CD4-positive, alpha-beta T cell treated with Interleukin-10 for 1 hour (primary cell): ENCODE measurements at places on chromosomes 11 and 22.

DNA sequence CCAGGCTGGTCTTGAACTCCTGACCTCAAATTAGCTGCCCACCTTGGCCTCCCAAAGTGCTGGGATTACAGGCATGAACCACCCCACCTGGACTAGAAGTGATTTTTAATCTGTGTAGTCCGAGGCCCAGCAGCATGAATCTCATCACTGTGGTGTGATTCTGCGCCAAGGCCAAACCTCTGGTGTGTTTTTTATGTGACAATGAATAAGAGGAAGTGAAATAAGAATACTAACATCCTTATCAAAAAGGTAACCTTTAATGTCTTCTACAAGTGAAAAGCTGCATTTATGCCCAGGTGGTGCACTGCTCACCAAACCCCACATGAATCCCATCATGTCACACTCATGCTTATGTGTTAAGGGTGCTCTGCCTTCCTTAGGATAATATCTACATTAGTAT lies 77.1 kb upstream of the OR9Q1 start:
- no peak for DNase-seq

DNA sequence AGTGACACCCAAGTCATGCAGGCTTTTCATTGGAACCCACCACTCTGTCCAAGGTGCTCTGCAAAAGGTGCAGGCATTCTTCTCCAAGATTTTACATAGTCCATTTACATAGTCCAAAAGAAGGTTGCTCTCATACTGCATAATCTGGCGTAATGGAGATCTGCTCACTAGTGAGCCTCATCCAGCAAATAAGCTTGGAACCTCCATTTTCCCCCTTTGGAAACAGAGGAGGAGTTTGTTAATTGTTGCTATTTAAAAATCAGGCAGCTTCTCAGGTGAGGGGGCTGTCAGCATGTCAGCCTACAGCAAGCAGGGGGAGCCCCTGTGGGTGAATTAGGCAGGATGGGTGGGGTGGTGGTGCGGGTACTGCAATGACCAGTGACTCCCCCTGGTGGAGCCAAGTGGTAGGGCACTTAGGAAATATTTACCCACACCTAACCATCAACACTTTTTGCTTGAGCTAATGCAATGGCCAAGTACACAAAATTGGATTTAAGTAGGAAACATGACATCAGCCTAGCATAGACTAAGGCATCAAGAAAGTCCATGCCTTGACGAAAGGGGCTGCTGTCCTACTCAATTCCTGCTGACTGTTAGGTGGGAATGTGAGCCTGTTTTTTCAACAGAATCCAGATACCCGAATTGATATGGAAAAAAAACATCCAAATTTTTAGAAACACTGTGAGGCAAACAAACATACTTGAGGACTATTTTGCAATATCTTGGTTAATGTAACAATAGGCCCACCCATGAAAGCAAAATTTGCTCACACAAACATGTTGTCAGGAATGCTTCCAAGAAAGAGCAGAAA lies 64.5 kb downstream of the AMBRA1 start:
- peak; percentile 78 for DNase-seq

- DNase-seq = no peak
These were observed 16.3 kb downstream of the NPAT start for GRCh38 chr11:108206171-108206570.

DNA sequence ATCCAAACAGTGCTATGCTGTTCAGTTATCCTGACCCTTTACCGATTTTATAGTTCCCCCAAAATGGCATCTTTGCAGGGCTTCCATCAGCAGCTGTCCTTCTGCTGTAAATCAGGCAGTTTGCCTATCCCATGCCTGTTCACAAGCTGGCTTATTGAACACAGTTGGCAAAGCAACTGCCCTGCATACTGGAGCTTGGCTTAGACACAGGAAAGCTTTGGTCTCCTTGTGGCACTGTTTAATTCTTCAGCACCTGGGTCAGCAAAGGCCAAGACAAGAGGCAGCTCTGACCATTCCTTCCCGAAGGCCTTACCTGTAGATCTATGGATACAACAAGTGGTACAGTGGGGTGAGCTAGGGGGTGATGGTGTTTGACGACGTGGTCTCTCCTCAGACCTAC lies 32.2 kb downstream of the TSPAN18 start:
- DNase-seq = no peak

DNA sequence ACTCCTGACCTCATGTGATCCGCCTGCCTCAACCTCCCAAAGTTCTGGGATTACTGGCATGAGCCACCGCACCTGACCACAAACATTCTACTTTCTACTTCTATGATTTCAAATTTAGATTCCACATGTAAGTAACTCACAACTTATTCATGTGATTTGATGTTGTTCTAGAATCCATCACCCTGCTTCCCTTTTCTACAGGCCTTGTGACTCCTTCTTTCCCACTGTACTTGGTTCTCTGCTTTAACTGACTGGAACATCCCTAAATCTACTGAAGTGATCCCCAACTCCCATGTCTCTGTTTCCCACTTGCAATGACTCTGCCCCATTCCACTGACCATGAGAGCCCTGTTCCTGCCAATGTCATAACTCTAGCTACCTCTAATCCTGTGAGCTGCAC lies 25.7 kb upstream of the MRPL17 start:
- DNase-seq = no peak

DNA sequence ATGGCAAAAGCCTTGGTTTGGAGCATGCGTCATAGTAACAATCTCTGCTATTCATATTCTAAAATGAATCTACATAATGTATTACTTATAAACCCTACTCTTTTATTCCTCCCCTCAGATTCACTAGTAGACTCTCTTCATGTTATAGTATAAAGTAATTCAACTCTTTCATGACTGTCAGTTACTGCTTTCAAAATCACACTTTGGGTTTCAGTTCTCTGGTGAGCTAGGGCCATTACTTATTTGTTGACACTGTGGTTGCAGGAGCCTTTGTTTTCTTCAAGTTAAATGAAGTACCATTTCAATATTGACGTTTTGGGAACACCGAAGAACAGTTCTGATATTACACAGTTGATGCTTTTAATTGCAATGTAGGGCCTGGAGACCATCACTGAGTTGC lies 378.4 kb downstream of the DDX10 start:
- DNase-seq = no peak

GRCh38 chr11:66409226-66409625 lies 11.6 kb upstream of the NPAS4 start:
- no peak for DNase-seq

- DNase-seq = no peak
These were observed 52.6 kb downstream of the TCF20 start for GRCh38 chr22:42217752-42218280.

GRCh38 chr22:50302041-50302541 lies 5.4 kb downstream of the PLXNB2 start:
- DNase-seq = no peak

DNA sequence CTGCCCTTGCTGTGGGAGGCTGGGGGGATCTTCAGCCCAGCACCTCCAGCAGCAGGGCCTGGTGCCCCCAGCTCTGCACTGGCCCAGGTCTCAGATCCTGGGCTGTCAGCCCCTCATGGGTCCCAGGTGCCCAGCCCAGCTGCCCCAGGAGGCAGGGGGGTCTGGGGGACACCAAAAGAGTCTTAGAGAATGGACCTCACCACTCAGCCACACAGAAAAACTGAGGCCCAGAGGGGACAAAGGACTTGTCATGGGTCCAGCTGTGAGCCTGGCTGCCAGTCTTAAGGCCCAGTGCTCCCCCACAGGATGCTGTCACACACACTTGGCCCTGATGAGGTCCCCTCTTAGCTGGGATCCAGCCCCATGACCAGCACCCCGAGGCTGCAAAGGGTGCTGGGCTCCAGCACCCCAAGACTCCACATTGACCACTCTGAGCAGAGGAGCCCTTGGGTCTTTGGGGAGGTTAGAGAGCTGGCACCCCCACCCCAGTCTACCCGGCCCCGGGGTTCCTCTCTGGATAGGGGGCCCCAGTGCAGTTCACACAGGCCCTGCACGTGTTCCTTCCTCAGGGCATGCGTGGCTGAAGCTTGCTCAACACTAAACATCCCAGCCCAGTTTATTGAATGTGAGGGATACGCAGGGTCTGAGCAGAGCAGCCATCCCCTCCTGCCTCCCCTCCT lies 54.4 kb downstream of the IGLL5 start:
- no peak for DNase-seq

DNA sequence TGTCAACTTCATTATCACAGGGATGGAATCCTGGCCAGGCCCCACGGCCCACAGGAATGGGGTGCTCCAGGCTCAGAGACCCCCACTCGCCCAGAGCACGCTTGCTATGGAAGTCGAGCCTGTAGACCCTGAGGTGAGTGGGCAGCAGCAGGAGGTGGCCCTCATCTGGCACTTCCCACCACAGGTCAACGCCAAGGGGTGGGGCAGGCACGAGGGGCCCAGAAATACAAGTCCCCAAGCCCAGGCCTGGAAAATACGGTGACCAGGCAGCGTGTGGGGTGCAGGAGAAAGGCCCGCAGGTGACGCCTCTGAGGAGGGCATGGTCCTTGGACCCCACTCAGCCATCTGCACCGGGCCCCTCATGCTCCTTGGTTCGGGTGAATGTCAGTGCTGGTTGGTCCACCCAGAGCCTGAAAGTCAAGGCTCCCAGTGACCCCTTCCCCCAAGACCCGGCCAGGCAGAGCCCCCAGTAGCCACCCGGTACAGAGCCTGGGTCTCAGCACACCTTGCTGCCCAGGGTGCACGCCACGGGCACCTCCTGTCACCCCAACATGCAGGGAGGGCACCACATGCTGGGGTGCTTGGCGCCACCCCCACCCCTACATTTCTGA lies 2.4 kb downstream of the MOB2 start:
- no peak for DNase-seq

- DNase-seq = no peak
These were observed 10.1 kb downstream of the PKNOX2 start for GRCh38 chr11:125174686-125175085.
